ENCODE measurements at places on chromosomes 13 and 19. TPM values are rescaled to one million over a fixed set of nuclear protein-coding genes. Genes with fewer than 3 reads are reported as not detected.

C19orf67 gene
- 0.12 TPM for total RNA-seq

SPC24 gene
- 17.1 TPM for total RNA-seq

DOCK9 gene
- 97.3 TPM for total RNA-seq

GRCh38 chr13:44826591-44827350, 162.5 kb downstream of the NUFIP1 start:
- ATAC-seq: no peak

DNA sequence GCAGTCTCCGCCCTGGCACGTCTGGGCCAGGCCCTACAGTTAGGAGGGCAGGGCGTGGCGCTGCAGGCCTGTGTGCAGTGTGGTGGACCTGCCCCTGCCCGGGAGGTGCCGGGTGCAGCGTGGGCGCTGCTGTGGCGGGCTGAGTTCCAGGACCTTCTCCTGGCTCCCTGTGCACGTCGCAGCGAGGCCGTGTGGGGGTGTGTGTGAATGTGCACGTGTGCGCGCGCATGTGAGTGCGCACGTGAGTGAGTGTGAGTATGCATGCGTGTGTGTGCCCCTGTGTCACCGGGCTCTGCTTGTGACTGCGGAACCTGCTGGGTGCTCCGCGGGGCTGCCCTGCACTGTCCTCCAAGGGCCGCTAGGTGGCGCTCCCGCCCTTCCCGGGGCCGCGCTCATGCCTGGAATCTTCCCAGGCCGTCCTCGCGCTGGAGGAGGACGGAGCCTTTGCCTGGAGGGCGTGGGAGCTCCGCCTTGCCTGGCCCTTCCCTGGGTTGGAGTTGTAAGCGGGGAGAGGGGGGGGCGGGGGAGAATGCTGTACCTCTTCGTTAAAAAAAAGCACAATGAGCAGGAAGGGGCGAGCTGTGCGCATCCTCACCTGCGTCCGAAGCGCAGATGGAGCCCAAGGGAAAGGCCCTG, 79.3 kb downstream of the KDM4B start:
- peak; percentile 83 for ATAC-seq

DNA sequence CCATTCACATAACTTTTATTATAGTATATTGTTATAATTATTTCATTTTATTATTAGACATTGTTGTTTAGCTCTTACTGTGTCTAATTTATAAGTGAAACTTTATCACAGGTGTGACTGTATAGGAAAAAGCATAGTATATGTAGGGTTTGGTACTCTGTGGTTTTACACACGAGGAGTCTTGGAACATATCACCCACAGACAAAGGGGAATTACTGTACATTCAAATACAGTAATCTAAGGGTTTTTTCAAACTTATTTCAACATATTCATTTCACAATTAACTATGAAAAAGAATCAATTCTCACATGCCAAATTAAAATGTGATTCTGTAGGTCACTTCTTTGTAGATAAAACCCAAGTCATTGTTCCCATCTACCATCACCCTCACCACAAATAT, 46.0 kb downstream of the RBM26 start:
- no peak for ATAC-seq

DNA sequence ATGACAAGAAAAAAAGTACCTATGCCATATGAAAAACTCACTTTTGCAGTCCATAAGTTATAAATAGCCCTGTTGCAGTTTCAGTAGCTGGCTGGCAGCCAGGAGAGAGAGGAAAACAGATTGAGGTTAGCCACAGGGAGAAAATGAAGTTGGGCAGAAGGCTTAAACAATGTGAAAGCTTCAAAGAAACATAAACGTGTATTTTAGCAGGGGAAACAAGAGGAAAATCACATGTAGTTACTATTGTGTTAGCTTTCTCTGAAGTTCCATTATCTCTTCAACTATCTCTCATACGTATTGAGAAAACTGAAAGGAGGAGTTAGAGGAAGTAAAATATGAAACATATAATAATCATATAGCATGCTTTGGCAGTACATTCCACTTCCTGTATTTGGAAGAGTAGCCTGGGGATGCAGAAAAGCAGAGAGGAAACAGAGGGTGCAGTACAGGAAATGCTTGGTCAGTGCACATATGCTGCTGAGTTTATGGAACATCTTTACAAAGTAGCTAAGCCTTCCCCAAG, 1551.1 kb downstream of the EFNB2 start:
- no peak for ATAC-seq

GRCh38 chr19:33461256-33462111, 60.1 kb downstream of the PEPD start:
- no peak for ATAC-seq

DNA sequence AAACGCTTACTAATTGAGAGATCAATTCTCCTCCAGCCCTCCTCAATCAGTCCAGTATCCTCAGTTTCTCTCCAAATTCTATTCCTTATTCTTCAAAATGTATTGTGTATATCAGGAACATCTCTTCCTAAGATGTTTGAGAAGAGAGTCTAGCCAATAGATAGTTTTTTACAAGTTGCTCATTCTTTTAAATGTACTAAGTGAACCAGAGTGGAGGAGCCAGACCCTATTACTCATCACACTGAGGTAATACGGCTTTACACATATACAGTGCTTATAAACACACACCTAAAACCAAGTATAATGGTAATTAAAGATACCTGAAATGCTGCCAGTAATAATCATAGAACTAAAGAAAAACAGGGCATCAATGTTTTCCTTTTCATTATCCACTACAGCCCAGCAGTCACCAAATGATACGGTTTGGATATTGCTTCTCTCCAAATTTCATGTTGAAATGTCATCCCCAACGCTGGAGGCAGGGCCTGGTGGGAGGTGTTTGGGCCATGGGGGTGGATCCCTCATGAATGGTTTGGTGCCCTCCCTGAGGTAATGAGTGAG, 45.2 kb upstream of the HMGB1 start:
- no peak for ATAC-seq

GRCh38 chr19:46573679-46574498, 27.2 kb upstream of the CALM3 start:
- ATAC-seq: no peak

ERICH6B gene
- not detected for total RNA-seq

C5AR2 gene
- total RNA-seq: 1.7 TPM

FCGBP gene
- 25.7 TPM for total RNA-seq

GRCh38 chr19:16829010-16829821, at the start of gene SIN3B:
SIN3B (plus strand) TSS chr19:16829398; CDS start chr19:16829421, 23 bp downstream.
- peak; percentile 83 for ATAC-seq

DNA sequence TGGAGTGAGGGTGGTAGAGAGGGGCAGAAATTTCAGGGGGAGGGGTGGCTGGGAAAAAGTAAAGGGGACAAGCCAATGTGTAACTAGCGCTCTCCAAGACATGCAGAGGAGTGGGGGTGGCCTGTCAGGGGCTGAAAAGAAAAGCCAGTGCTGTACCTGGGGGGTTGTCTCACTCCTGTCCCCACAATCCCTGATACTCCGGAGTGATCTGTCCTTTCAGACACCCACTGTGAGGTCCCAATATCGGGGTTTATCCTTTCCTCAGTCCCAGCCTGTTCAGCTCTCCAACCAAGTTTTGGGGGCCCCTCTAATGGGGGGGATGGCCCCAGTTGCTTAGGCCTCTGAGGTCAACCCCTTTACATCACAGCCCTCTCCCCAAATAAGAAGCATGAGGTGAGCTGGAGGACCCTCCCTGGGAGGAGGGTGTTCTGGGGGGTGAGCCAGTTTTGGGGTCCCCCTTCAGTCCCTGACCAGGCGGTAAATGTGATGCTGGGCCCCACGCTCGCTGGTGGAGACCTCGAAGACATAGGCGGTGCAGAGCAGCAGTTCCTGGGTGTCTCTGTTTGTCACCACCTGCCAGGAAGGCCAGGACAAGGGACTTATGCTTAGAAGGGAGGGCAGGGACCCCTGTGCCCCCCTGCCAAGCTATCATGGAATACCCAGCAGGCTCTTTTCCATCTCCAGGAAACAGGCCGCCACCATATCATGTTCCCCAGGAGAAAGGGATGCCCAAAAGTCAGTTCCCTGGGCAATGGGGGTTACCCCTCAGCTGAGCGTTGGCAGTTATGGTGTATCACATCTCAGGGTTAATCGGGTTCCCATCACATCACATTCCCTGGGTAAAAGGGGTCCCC, 5.9 kb downstream of the CD37 start:
- ATAC-seq: no peak

ZNF555 gene
- 1.7 TPM for total RNA-seq

DNA sequence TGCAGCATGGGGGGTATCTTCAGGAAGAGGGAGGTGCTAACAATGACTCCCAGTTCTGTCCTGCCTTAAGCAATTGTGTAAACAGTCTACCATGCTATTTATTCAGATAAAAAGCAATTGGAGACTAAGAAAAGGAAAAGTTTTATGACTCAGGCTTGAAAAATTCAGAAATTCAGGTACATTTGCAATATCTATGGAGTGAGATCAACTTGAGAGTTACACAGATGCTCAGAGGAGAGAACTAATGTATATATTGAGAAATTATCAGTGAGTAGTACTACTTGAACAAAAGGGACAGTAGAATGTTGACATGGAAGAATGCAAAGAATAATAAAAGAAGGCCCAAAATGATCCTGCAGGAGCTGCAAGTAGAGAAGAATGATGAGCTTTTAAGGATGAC, 277.6 kb upstream of the DACH1 start:
- ATAC-seq: no peak

LACC1 gene
- 5.8 TPM for total RNA-seq

DNA sequence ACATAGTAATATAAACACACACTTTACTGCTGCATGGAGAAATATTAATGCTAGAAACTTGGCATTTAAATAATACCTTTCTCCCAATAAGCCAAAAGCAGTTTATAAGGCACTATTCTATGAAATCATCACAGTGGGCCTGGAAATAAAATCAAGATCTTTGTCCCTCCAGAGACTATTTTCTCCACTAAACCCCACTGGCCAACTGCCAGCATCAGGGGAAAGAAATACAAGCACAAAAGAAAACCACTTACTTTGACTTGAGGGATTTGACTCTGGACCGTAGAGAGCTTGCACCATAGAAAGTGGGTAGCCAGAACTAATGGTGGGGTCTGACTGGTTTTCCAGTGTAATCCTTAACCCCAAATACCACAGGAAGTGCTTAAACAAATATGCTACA, 71.9 kb downstream of the DCLK1 start:
- no peak for ATAC-seq

- ATAC-seq: no peak
Observed at GRCh38 chr19:38247734-38248268, 8.4 kb downstream of the PPP1R14A start.

DNA sequence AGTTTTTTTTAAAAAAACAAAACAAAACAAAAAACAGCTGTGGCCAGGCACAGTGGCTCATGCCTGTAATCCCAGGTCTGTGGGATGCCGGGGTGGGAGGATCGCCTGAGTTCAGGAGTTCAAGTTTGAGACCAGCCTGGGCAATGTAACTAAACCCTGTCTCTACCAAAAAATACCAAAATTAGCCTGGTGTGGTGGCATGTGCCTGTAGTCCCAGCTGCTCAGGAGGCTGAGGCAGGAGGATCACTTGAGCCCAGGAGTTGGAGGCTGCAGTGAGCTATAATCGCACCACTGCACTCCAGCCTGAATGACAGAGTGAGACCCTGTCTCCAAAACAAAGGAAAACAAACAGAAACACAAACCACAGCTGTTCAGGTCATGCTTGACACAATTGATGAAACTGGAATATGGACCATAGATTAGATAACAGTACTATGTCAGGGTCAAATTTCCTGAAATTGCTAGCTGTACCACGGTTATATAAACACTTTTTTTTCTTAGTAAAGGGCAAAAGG, 6.9 kb upstream of the ANGPTL4 start:
- ATAC-seq: no peak

MIR17HG gene
- total RNA-seq: 3.5 TPM

DNA sequence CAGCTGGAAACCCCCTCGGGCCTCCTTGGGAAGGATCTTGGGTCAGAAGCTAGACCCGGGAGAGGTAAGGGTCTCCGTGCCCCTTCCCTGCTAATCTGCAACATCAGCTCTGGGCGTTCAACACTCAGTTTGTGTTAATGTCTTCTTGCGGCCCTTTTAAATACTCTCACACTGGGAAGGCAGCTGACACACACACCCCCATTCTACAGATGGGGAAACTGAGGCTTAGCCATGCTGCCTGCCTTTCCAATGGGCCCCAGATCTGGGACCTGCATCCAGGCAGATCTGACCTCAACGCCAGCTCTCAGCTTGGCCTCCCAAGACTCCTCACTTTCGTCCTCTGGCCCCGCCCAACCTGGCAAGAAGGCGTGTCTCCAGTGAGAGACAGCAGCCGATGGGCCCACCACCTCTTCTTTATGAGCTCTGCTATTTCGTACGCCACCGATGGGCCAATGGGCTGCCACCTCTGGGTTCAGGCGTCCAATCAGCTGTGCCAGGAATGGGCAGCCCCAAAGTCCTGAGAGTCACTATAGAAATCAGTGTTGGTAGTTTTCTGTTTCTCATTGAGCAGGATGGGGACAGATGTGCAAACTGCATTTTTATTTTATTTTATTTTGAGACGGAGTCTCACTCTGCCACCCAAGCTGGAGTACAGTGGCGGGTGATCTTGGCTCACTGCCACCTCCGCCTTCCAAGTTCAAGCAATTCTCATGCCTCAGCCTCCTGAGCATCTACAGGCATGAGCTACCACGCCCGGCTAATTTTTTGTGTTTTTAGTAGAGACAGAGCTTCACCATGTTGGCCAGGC, 43.8 kb downstream of the DNM2 start:
- no peak for ATAC-seq

LAIR1 gene
- 1.5 TPM for total RNA-seq

DNA sequence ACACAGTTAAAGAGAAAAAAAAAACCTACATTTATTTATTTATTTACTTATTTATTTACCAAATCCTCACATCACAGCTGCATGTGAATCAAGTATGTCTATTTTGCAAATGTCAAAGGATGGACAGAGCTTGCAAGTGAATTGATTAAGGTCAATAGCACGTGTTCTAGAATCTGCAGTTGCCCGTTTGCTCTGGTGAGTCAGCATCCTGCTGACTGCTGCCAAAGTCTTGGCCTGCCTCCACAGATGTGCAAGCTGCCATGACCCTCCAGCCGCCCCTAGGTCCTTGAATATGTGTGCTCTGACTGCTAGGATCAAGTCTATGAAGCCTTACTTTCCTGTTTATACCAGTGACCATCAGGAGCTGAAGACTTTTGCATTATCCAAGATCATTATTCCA, 320.6 kb downstream of the GPC5 start:
- no peak for ATAC-seq

FFAR3 gene
- not detected for total RNA-seq

Measured in esophagus mucosa (tissue), 1 donor.